ENCODE measurements at places on chromosomes 16 and 17.

DNA sequence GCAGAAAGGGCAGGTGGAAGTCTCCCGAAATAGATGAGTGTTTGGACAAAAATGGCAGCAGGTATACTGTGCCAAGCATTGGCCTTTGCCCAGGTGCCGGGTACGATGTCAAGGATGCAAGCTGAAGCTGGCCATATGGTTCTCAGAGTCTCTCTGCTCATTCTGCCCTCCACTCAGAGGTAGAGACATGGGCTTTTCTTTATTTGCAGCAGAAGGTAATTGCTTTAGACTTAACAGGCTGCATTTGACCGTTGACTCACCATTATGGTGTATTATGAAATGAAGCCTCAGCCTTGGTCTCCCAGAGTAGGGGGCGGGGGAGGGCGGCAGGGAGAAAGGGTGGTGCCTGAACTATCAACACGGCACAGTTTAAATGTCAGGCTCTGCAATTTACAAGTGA lies 969.1 kb upstream of the EEF2KMT start:
- DNase-seq, result no peak

DNA sequence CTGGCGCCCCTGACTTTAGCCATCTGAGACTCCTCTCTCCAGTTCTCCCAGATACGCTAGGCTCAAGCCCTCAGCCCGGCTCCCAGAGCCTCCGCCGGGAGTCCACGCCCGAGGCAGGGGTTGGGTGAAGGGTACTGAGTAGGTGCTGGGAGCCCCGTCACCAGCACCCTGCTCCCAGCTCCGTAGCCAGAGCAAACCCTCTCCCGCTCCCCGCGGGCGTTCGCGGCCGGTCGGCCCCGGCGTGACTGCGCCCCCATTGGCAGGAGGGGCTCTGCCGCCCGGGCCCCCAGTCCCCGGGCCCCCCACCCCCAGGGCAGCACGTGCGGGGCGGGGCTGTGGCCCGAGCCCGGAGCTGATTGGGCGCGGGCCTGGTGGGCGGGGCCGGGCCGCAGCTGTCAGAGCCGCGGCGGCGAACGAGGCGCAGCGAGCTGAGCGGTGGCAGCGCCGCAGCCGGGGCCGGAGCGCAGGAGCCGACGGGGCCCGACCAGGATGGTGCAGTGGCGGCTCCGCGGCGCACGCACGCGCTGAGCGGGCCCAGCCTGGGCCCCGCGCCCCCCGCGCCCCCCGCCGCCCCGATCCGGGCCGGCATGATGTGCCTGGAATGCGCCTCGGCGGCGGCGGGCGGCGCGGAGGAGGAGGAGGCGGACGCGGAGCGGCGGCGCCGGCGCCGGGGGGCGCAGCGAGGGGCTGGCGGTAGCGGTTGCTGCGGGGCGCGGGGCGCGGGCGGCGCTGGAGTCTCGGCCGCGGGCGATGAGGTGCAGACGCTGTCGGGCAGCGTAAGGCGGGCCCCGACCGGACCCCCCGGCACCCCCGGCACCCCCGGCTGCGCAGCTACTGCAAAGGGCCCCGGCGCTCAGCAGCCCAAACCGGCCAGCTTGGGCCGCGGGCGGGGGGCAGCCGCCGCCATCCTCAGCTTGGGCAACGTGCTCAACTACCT lies at the start of gene SPNS2:
SPNS2 (plus strand) TSS at position 421 of the 937 bp plus-strand sequence; CDS start at position 588, 167 bp downstream.
- peak; percentile 56 for DNase-seq

- peak; percentile 62 for DNase-seq
Measured at GRCh38 chr16:27230562-27231001, 27.3 kb downstream of the KDM8 start.

DNA sequence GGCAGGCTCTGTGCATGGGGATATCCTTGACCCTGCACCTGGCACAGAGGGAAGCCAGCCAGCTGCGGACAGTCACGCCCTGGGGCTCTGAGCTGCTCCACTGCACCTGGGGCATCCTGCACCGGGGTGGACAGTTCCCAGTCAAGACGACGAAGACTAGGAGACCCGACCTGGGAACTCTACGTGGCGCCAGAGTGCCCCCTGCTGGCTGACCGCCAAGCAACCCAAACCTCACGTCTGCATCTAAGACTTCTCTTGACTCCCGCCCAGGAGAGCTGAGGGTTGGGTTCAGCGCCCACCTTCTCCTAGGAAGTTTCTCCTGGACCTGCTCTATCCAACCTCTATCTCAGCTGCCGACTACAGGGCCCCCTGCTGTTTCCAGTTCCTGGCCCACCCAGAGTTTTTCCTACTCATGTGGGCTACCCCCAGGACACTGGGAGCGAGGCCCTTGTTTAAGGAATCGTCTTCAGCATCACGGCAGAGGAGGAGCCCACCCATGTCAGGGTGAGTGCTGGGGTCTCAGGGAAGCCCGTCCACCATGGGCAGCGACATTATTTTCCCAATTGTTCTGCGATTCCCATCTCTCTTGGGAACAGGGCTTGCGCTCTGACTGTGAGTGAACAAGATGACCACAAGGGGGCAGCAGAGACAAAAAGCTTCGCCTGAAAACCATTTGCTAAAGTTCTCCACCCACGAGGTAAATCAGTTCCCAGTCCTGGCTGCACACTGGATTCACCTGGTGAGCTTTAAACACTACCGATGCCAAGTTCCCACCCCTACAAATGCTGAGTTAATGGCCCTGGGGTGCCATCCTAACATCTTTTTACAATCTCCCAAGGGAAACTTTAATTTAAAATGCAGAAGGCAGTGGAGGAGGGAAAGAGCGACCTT lies 29.3 kb downstream of the TLE7 start:
- DNase-seq, result peak; percentile 19

- DNase-seq, result no peak
Measured at GRCh38 chr17:81130385-81131361, 34.6 kb upstream of the PVALEF start.

- no peak for DNase-seq
Measured at GRCh38 chr16:1932050-1933028, 10.7 kb downstream of the MSRB1 start.

GRCh38 chr17:65081439-65081838 lies 24.9 kb upstream of the GNA13 start:
- no peak for DNase-seq

GRCh38 chr17:69050999-69051775 lies 9.5 kb downstream of the ABCA9 start:
- DNase-seq, result no peak

DNA sequence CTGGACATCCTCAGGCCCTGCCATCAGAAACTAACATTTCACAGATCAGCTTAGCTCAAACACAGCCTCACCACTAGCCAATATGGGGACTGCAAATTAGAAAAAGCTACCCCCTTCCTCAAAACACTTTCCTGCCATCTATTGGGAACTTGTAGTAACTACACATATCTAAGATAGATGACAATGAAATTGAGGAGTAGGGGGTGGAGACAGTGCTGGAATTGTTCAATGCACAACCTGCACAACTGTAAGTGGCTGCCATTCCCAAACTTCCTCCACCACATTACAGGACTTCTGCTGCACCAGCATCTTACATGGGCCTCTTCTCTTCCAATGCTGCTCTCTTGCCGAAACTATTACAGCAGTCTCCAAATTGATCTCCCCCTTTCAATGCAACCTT lies 21.9 kb downstream of the AIPL1 start:
- DNase-seq, result no peak
